SJCRH30 (cell line): ENCODE measurements at places on chromosomes 5 and 9.

GRCh38 chr9:92605224-92605623, 64.7 kb downstream of the IPPK start:
- H3K4me1 ChIP-seq = peaks cover 22% of the 10 kb centered on the region
- DNase-seq = no peak
- H3K27ac ChIP-seq = no peak overlapping the region
- H3K27me3 ChIP-seq = no peaks in the 10 kb centered on the region
- no peaks in the 10 kb centered on the region for H3K36me3 ChIP-seq
- no peak overlapping the region for H3K4me3 ChIP-seq

- peak; percentile 99 for DNase-seq
- H3K4me1 ChIP-seq = peaks cover 34% of the 10 kb centered on the region
- H3K27ac ChIP-seq = peak overlapping the region; percentile 97
Measured at GRCh38 chr9:36163049-36163785, 6.0 kb upstream of the CCIN start.

DNA sequence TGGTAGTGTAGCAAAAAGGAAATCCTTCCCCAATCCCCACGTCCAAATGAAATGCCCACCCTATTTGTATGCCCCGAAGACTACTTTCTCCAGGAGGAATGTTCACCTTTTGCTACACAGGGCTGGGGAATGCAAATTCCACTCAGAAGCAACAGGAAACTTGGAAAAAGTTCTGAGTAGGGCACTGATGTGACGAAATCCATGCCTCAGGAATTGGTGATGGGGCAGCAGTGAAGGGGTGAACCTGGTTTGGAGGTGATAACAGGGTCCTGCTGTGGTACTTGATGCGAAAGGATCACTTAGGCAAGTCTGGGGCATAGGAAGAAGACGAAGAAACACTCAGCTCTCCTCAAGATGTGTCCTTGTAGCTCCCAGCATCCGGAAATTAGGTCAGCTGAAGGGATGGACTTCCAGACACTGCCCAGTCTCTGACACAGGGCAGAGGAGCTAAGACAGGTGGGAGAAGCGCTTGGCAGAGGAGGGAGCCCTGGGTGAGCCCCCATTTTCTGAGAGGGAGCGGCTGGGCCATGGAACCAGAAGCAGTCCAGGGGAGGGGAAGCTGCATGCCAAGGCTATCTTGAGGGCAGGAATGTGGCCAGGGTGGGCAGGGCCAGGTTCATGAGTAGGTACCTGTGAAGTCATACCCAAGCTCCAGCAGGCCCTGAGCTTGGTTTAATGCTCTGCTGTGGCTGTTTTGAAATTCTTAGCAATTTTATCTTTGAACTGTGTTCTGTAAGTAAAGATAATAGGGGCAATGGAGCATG, 22.2 kb upstream of the MVB12B start:
- H3K4me3 ChIP-seq = no peak overlapping the region
- no peaks in the 10 kb centered on the region for H3K27me3 ChIP-seq
- H3K4me1 ChIP-seq = peaks cover 20% of the 10 kb centered on the region
- DNase-seq = no peak
- H3K27ac ChIP-seq = no peak overlapping the region

GRCh38 chr9:105414947-105415661, 32.7 kb upstream of the FSD1L start:
- peak; percentile 60 for DNase-seq
- H3K4me1 ChIP-seq = peaks cover 7% of the 10 kb centered on the region
- no peaks in the 10 kb centered on the region for H3K27me3 ChIP-seq
- H3K36me3 ChIP-seq = no peaks in the 10 kb centered on the region
- no peak overlapping the region for H3K27ac ChIP-seq

GRCh38 chr9:132878695-132879456, at the start of gene SPACA9:
Gene SPACA9, plus strand, starts transcription at chr9:132878898. Its CDS starts 5,050 bp downstream, at chr9:132883948.
- H3K4me1 ChIP-seq = no peaks in the 10 kb centered on the region
- peak within 1 kb of the TSS; percentile 94 for H3K4me3 ChIP-seq
- H3K27ac ChIP-seq = peak within 1 kb of the TSS; percentile 18; the same call in 1 of the 2 replicates
